ENCODE measurements at places on chromosomes 6 and 20.
A peak's percentile ranks its signal among the peaks of the same experiment; 100 is the strongest.

DNA sequence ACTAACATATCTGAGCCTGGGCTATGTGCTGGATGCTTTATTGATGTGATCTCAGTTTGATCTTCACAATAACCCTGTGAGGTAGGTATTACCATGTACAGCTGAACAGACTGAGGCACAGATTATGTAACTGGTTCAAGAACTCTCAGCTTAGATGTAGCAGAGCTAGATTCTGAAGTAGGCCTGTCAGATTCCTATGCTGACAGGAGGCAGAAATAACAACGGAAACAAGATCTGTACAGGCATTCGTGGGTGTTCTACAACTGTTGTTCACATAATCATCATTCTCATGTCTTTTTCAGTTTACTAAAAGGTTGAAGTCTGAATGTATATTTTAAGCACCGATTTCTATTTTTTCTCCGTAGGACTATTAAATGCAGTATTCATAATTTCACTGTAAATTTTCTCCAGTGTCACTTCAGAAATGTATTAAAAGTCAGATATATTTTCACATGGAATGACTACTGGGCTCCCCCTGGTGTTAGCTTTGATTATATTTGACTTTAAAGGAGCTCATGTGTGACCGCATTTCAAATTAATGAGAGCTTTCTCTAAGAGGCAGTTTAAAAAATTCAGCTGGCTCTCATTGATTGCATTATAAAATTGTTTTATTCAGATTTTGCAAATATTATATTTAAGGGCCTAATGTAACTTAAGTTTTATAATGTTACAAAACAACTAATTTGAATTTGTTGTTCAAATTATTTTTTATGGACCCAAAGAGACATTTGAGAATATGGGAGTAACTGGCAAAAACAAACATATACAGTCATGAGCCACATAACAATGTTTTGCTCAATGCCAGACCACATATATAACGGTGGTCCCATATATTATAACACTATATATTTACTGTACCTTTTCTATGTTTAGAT lies 36.4 kb upstream of the SLC17A4 start:
- no peak for DNase-seq

DNA sequence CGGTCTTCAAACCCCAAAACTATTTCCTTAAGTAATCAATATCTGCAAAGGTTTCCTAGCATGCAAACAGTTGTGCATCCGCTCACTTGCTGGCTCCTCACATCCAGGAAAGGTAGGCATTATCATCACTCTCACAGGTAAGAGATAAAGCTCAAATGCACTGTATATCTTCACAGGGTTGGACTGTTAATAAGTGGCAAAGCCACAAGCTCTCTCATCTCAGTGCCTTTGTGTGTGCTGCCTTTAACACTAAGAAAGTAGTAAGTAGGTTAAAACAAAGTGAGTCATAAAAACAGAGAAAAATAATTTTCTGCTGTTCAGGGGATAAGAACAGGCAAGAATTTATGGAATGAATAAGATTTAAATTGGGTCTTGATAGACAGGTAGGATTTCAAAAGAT lies 21.3 kb downstream of the MAN1A1 start:
- DNase-seq: no peak

DNA sequence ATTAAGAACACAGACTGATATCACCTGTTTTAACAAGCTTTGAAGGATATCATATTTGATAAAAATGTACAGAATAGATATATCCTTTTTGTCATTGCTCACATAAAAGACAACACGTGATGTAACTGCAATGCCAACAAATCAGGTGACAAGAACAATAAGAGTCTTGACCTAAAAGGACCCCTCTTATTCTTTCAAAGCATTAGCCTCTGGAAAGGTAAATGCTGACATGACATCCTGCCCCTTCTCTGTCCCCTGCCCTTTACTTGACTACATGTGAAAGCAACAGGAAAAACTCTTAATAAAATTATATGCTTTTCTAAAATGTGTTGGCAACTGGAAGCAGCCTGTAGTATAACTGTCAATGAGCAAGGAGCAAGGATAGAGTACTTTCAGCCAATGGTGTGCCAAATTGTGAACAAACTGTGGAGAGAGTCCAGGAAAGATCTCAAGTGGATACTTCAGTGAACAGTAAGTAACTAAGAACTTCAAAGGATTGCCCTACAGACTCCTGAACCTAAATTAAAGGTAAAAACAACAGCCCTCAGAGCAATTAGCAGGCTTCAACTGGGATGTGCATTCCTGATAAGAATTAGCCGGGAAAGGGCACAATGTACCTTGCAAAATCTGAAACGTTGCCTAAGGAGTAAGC lies 16.3 kb downstream of the PTPRK start:
- DNase-seq: no peak

GRCh38 chr20:20786428-20786827 lies 74.0 kb upstream of the RALGAPA2 start:
- peak; percentile 32 for DNase-seq

GRCh38 chr6:155832596-155832995 lies 377.0 kb upstream of the NOX3 start:
- DNase-seq: no peak

- DNase-seq: no peak
Observed at GRCh38 chr6:70327036-70327435, 24.2 kb upstream of the COL9A1 start.

DNA sequence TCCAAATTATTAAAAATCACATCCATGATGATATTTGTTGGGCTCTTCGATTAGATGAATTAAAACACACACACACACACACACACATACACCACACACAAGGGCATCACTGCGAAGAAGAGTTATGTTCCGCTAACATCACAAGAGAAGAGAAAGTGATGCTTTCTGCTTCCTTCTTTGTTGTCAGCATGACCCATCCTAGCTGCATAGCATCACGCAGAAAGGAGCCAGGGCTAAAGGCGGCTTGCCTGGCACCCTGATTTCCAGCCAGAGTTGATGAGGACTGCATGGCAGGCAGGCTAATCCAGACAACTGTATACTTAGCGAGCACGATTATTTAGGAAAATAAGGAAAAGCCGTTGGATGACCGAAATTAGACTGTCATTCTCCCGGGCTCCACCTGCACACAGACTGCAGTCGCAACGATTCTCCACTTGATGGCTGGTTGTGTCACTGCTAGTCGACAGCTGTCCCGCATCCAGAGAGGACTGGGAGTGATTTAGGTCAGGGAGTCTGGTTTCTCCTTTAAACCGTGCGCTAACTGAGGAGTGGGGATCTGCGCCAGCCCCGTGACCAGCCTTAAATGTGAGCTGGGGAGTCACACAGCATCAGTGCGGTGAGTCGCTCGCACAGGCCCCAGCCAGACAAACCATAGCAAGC lies 70.6 kb upstream of the SOX4 start:
- no peak for DNase-seq

DNA sequence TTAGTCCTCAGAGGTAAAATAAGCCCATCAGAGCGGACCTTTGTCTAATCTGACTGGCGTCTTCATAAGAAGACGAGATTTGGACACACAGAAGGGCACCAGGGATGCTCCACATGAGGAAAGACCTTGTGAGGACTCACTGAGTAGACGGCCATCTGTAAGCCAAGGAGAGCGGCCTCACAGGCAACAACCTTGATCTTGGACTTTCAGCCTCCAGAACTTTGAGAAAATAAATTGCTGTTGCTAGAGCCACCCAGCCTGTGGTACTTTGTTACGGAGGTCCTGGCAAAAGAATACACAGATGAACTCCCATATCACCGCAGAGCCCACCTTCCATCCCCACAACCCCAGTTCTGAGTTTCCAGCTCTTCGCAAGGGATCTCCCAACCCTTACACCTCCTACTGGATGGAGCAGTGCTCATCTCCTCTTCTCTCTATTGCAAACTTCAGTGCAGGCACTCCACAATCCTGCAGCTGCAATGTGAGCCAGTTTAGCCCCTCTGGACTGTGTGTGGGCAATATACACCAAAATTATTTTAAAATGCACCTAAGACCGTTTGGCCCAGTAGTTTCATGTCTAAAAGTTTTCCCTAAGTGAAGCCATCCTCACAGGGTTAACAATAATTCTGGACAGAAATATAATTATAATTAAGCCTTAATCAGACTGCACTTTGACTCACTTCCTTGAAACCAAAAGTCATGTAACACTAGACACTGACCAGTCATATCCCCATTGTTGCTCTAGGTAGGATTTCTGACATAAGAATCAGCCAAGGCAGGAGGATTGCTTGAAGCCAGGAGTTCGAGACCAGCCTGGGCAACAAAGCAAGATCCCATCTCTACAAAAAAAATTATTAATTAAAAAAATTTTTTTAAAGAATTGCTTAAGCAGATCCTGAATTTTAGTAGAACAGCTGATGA lies 8.8 kb upstream of the TRIM31 start:
- no peak for DNase-seq

DNA sequence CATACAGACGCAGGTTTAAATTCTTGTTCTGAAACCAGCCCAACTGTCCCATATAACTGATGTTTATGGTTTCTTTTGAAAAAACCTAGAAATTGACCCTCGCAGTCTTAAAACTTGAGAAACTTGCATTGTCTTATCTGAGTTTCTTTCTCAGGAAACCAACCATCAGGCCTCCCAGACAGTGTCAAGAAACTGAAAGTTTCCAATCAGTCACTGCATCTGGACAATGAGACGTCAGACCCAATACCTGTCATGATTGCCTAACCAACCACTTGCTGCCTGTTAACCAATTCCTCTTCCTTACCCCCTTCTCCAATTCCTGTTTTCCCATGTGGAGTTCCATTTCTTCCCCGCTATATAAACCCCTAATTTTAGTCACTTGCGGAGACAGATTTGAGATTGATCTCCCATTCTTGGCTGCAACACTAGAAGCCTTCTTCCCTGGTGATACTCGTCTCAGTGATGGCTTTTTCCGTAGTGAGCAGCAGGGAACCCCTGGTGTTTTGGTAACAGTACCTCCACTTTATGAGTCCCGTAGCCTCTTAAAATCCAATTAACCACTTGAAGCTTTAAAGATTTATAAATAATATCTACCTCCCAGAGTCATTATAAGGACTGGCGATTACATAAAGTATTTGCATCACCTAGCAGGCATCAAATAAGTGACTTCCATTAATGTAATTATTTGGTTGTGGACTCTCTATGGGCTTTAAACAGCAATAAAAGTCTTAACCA lies 49.3 kb downstream of the GPR63 start:
- no peak for DNase-seq

GRCh38 chr6:169415179-169415578 lies 161.5 kb upstream of the THBS2 start:
- DNase-seq: no peak

DNA sequence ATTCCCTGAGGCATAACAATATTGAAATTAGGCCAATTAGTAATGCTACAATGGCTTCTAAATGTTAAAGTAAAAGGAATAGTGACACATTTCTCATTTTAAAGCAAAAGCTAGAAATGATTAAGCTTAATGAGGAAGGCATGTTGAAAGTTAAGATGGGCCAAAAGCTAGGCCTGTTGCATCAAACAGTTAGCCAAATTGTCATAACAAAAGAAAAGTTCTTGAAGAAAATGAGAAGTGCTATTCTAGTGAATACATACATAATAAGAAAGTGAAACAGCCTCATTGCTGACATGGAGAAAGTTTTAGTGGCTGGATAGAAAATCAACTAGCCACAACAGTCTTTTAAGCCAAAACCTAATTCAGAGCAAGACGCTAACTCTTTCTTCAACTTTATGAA lies 12.9 kb downstream of the OR2A4 start:
- no peak for DNase-seq

GRCh38 chr20:20956513-20956931 lies 149.6 kb downstream of the LINC00237 start:
- no peak for DNase-seq

- DNase-seq: no peak
Observed at GRCh38 chr6:23678626-23679025, 447.4 kb upstream of the NRSN1 start.

- DNase-seq: no peak
Observed at GRCh38 chr6:165661664-165662025, 1.4 kb downstream of the PDE10A start.

GRCh38 chr6:144855812-144856531 lies 570.8 kb downstream of the UTRN start:
- DNase-seq: no peak

DNA sequence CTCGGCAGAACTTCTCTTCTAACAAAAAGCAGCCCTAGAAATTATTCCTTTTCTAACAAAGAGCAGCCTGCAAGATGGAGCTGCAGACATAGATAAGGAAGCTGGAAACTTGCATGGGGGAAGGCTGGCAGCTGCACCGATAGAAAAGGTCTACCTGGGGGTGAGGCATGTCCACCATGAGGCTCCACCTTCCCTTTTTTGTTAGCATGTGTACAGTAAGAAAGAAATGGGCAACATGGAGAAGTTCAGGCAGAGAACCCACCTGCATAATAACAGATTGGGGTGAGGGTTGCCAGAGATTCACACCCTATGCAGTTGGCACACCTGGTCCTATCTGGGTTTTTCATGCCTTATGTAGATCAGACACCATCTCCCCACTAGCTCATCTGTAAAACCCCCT lies 25.4 kb downstream of the ZNF311 start:
- DNase-seq: no peak

- no peak for DNase-seq
Observed at GRCh38 chr6:10558565-10558964, 37.4 kb downstream of the GCNT2 start.

DNA sequence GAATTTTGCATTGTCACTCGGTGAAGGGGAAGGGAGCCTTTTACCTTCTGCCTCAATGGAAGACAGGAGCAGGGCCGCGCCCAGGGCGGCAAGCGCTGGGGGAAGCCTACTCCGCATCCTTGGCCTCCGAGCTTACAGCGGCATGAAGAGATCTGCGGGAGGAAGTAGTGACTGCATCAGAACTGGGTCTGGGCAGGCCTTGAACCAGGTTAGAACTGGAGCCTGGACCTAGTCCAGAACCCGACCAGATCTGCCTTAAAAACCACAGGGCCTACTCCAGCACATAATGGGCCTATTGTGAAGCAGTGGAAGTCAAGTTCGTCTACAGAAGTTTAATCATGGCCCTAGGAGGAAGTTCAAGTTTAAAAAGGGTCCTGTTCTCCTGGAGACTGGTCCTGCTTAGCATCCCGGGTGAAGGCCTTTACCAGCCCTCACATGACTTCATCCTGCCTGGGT lies 3.1 kb downstream of the COL12A1 start:
- DNase-seq: no peak

DNA sequence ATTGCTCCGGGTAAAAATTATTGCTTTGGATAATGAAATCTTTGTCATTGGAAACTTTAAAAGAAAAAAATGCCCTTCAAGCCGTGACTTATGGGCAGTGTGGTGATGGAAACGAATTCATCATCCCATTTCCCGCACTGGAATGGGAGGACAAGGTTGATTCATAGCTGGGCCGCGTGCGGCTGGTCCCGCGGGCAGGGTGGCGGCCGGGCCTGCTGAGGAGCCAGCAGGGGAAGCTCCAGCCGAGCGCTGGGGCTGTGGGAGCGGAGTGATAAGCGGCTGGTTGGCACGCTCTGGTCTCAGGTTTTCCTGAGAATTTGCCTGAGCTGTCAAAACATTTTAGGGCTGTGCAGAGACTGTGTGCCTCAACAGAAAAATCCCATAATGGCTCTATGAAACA lies 351.7 kb downstream of the CDC5L start:
- no peak for DNase-seq

GRCh38 chr20:46349035-46349741 lies 40.9 kb upstream of the CDH22 start:
- peak; percentile 57 for DNase-seq

All from left ventricle myocardium inferior (tissue), 1 donor.